ENCODE measurements at places on chromosomes 16 and 17.

GRCh38 chr16:88758227-88758943 is 26.6 kb downstream of the PIEZO1 start:
- no peak for DNase-seq

- DNase-seq: no peak
These were observed 12.8 kb downstream of the CARHSP1 start for GRCh38 chr16:8855972-8856371.

DNA sequence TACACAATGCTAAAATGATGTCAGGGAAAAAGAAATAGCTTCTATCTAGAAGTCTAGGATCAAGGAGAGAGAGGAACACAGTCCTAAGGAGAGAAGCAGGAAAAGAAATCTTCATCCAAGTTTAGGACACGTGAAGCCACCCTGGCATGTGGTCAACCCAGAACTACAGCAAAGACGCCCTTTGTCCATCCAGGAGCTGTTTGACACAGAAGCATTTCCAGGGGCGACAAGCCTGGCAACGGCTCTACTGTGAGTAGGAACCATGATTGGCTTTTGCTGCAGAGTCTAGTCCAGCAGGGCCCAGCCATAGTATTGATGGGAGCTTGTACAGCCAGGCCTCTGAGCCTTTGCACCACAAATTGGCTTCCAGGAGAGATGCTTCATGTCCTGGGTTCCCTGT is 185.4 kb upstream of the RPL38 start:
- no peak for DNase-seq

DNA sequence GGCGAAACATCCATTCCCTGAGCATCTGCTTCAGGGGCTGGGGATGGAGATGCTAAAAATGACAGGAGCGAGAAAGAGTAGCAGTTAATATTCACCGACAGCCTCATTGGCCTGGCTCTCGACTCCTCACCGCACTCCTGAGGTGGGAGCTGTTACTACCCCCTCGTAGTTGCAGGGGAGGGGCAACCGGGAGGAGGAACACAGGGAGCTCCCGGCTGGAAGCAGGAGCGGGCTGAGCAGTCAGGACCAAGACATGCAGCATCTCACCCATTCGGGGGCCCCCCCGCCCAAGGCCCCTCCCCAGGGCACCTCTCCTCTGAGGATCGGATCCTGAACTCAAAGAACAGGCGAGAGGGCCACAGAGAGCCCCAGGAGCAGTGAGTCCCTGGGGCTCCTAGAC is 4.5 kb upstream of the ACSF3 start:
- DNase-seq: no peak

GRCh38 chr17:48522031-48522653 is 8.7 kb downstream of the HOXB1 start:
- DNase-seq: peak; percentile 41

GRCh38 chr17:37507111-37507510 is 17.4 kb downstream of the DUSP14 start:
- no peak for DNase-seq

DNA sequence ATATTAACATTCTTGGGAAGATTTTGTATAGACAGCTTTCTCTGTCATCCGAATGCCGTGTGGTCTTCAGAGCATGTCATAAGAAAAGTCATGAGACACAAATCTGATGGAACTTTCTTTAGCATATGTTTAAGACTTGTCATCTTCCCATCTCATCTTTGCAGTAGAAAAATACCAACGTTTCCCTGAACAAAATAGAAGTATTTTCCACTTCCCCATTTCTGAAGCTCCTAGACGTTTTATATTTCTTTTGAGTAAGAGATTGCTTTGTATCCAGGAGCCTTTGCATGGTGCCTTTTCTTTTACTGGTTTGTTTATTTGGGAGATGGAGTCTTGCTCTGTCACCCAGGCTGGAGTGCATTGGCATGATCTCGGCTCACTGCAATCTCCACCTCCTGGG is 235.1 kb downstream of the PRKCA start:
- no peak for DNase-seq

GRCh38 chr17:27956601-27957445 is 63.7 kb upstream of the LYRM9 start:
- no peak for DNase-seq

DNA sequence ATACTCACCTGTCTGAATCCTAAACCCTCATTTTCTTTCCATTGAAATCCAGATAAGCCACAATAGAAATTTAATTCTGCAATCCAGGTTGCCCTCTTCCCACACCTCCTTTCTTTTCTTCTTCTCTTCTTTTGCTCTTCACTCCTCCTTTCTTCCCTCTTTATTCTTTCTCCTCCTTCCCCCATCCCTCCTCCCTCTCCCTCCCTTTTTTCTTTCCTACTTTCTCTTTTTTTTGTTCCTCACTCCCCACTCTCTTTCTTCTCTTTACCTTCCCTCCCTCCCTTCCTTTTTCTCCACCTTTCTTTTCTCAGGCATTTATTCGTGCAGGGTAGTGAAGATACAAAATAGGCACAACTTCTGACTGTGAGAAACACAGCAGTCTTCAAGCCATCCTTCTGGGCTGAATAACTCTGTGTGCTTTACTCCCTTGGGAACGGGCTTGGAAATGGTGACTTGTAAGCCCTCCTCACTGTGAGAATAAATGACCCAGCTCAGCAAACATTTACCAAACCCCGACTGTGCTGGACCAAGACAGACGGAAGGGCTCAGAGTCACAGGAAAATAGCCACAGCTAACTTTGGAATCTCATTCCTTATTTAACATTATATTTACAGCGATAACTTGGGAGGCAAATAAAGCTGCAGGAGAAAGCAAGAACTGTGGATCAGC is 140.8 kb downstream of the HAPSTR1 start:
- no peak for DNase-seq

DNA sequence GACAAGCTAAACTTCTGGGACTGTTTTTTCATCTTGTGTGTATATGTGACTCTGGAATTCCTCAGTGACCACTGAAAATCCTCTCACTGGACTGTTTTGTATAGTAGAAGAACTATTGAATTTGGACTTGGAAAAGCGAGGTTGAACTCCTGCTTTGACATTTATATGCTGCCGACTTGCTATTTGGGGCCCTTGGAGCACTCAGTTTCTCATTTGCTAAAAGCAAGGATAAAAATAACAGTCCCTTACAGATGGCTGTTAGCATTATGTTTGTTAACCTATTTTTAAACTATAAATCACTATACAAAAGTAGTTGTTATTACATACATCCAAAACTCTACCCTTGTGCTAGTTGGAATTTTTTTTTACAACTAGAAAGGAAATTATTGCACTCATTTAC is 9.0 kb downstream of the VMP1 start:
- DNase-seq: no peak

DNA sequence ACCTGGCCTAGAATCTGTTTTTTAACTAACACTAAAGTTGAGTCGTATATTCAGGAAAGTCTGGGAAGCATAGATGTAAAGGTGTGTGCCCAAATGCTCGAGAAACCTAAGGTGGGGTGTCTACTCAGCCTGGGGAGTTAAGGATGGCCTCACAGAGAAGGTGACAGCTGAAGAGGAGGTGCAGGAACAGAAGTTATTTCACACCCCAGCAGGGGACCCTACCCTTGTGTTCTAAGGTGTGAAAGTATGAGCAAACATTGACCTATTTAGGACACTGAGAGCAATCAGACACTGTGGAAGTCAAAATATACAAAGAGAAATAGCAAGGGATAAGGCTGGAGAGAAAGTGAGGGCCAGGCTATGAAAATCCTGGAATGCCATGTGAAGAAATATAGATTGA is 49.0 kb upstream of the DHX40 start:
- no peak for DNase-seq
